ENCODE measurements at places on chromosomes 7 and 10.

DNA sequence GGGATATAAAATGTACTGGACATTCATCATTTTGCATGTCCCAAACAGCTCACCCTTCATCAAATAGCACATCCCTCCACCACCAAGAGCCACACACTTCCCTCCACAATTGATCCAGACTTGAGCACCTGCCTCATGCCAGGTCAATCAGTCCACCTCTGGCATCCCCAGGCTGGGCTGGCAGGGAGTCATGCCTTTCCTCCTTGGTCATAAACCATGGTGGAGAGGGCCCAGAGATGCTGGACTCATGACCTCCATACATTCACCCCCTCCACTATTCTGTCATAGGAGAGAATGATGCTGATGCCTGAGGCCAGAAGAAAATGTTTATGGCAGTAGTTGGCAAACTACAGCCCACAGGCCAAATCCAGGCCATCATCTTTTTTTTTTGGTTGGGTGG, 16.1 kb upstream of the GDF10 start:
- no peak for DNase-seq

- no peak for DNase-seq
Observed at GRCh38 chr10:103316087-103316486, 34.9 kb downstream of the PCGF6 start.

DNA sequence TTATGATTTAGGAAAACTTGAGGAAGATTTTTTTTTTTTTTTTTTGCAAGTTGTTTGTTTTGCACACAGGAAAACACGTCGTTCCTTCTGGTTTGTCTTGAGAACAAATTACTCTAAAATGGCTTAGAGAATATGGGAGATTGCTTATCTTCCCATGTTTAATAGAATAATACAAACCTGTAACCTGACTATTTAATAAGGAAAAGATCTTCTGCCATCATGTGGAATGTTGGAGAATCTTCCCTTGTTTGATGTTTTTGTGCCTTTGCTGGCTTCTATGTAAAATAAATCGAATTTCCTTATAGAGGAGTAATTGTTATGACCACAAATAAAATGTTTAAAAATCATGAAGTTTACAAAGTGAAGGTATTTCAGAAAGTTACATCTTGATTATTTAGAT, 818.8 kb downstream of the GATA3 start:
- no peak for DNase-seq

GRCh38 chr7:47195641-47196040, 386.3 kb downstream of the TNS3 start:
- peak; percentile 67 for DNase-seq

DNA sequence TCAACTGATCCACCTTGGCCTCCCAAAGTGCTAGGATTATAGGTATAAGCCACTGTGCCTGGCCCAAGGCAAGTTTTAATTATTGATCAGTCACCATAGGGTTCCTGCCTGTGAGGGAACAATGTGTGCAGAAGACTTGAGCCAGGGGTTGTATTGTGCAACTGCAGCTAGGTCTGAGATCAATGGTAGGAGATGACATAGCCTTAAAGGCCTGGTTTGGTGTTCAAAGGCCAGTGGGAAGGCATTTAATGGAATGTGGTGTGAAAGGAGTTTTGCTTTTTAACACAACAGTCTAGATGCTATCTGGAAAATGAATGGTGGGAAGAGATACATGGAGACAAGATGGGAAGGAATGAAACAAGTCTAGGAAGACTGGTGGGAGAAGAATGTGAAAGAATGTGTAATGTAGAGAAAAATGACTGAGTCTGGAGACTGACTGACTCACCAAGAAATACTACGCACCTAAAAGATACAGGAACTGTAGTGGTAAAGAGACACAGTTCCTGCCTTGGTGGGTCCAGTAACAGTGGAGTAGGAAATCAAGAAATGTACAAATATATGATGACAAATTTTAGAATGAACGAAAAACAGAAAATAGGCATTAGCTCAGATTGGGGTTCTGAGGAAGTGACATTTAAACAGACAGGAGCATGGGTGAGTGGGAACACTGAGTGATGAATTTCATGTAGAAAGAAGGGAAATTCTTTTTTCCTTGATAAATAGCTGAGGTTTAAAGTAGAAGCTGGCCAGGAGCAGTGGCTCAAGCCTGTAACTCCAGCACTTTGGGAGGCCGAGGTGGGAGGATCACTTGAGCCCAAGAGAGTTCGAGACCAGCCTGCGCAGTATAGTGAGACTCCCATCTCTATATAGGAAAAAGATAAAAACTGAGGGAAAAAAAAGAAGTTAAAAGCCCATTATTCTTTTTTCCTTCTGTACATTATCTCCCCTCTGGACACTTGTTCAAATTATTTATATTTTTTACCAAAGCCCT, 9.4 kb downstream of the HNRNPF start:
- no peak for DNase-seq

DNA sequence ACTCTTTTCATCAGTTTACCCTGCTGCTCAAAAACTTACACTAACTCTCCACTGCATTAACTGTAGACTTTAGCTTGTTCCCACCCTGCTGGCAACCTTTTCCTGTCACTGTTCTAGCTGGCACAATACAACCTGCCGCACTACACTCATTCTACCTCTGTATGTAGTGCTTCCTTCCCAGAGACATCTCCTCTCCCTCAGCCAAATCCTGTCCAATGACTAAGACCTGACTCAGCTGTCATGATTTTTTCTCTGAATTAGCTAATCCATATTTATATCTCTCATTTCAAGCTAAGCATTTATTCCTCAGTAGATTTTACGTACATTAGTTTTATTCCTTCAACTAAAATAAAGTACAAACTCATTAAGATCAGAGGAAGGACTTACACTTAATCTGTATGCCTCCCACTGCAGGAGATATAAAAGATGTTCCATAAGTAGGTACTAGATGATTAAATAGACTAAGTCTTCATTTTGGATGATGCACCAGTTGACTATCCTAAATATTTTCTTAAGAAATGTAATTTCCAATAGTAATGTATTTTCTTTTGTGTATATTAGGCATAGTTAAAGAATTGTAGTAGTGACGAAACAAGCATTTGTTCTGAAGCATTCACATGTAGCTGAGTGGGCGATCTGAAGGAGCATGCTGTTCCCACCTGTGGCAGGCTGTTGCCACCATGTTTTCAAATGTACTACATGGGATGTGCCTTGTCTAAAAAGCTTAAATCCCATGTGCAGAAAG, 189.1 kb downstream of the SKAP2 start:
- DNase-seq, result no peak

DNA sequence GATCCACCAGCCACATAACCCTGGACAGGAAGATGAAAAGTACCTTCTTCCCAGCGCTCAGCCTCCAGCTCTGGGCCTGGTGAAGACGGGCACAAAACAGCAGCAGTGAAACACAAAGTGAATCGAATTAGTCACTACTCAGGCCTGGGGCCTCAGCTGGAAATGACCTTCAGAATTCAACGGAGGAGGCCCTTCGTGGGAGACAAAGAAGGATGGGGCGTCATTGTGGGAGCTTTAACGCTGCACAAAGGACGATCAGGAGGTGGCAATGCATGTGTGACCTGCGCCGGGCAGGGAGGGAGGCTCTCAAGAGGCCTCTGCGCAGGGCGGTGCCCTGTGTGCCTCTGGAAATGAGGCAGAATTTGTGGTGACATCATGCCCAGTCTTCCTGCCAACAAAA, 161.9 kb downstream of the DNAJB6 start:
- peak; percentile 52 for DNase-seq

DNA sequence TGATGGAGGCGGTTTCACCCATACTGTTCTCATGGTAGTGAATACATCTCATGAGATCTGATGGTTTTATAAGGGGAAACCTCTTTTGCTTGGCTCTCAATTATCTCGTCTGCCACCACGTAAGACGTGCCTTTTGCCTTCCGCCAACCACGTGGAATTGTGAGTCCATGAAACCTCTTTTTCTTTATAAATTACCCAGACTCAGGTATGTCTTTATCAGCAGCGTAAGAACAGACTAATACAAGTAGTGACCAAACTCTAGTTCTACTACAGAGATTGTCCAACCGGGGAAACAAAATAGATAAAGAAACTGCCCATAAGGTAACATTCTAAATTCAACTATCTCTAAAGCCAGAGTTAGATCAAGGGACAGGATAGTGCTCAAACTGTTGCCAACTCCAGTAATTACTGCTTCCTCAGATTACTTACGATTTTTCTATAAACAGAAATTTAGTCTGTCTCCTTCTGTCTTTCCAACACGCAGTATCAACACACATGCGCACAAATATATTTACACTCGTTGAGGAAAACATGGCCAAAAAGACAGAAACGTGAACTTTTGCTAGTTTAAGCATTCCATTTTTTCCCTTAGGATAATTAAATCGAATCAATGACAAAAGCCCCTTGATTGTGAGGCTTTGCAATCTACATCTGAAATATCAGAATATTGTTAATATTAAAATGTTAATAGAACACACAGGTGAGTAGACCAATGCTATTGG, 36.9 kb downstream of the CREB3L2 start:
- DNase-seq, result no peak

DNA sequence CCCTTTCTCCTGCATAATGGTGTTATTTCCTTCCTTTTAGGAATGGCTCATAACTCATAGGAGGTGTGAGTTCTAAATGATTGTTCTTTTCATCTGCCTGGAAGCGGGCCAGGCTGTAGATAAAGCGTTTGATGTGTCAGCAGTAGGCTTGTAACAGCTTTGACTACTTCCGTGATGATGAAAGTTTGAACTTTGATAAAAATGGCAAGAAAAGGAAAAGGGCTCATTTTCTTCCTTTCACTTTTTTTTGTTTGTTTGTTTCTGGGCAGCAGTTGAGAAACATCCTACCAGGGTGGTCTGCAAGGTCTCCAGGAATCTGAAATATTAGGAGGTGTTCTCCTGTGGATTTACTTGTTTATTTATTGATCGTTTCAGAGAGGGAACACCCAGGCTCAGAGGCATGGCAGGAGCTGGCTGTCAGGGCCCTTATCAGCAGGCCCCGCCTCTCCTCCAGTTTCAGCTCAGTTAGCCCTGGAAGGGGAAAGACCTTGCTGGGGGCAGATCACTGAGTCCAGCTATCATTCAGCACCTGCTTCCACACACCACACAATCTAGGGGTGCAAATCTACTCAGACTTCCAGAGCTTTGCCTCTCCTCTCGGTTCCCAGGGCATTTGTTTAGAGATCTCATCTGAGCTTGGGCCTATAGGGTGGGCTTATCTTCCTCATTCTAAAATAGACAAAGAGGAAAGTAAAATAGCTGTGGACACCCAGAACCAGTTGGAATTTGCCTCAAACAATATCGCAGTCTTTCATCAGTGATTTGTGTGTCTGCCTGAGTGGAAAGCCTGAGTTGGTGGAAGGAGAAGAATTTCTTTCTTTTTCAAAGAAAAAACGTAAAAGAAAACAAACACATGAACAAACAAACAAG, 130.9 kb downstream of the BMPER start:
- no peak for DNase-seq

DNA sequence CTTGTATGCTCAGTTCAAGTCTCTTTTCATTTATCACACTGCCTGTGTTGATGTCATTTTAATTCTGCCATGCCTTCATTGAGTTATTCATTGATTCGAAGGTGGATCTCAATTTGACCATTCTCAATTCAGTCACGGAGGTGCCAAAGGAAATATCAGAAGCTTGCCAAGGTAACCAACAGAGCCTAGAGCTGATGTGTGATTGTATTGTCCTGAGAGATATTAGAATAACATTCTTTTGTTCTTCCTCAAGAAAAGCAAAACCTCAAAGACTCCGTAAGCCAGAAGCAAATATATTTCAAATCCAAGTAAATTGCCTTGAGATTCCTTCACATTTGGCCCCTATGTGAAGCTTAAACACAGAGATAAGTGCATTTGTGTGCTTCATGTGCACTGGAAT, 345.3 kb downstream of the CXCL12 start:
- DNase-seq, result no peak

- no peak for DNase-seq
Observed at GRCh38 chr7:93146472-93147141, 1.6 kb downstream of the SAMD9L start.

DNA sequence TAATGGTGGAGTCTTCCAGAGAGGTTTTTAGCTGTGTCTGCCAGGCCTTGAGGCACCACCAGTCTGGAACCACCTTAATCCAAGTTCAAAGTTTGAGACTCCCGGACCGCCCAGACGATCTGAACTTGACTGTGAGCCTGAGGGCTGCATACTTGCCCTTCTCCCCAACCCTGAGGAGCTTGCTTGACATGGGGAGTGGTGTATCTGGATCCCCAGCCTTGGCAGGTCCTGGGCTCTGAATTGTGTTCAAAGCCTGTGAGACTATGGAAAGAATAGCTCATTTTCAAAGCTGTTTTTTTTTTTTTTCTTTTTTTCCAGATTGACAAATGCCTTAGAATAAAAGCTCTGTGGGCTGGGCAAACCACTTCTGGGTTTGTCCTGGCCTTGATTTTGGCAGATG, 22.3 kb upstream of the CAMK1D start:
- DNase-seq, result no peak

GRCh38 chr10:1174022-1174421, 117.8 kb downstream of the WDR37 start:
- no peak for DNase-seq
